Stimulated activated CD4-positive, alpha-beta T cell treated with anti-CD3 and anti-CD28 coated beads, Interleukin-4, amount 100 ng/mL, for 48 hours (primary cell): ENCODE measurements at places on chromosomes 2 and 18.

DNA sequence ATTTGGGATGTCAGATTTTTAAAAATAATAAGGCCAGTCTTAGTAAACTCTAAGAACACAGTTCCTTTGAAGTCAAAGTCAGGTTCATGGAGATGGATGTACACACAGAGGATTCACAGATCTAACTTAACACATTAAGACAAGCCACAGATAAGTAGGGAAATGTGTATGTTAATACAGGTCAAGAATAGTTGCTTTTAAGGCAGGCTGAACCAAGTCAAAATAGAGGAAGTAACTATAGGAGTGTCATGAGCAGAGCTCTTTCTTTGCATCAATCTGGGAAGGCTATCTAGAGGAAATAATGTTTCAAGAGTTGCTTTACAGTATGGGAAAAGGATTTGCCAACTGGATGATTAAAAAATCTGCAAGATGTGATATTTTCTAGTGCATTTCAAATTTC is 128.0 kb upstream of the FBXO11 start:
- no peak for DNase-seq

GRCh38 chr2:227308784-227309183 is 16.3 kb upstream of the MFF start:
- DNase-seq, result no peak

- DNase-seq, result no peak
These were observed 416.2 kb upstream of the LYPD1 start for GRCh38 chr2:133086176-133086575.

DNA sequence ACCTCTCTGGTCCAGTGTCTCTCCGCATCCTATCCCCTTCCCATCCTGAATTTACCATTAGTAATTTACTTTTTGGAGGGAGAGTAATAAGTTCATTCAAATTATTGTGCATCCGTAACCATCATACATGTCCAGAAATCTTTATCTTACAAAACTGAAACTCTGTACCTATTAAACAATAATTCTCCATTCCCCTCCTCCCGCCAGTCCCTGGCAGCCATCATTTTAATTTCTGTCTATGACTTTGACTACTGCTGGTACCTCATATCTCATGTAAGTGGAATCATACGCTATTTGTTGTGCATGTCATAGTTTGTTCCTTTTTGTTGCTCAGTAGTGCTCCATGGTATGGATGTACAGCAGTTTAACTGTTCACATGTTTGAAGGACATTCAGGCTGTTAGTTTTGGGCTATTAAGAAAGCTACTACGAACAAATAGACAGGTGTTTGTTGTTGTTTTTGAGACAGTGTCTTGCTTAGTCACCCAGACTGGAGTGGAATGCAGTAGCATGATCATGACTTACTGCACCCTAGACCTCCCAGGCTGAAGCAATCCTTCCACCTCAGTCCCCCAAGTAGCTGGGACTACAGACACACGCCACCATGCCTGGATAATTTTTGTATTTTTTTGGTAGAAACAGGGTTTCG is 2.0 kb downstream of the LIMS1 start:
- DNase-seq, result no peak

GRCh38 chr2:62413116-62413663 is 92.8 kb downstream of the TMEM17 start:
- no peak for DNase-seq

- DNase-seq, result no peak
These were observed 177.2 kb downstream of the GALNT13 start for GRCh38 chr2:154048905-154049304.

DNA sequence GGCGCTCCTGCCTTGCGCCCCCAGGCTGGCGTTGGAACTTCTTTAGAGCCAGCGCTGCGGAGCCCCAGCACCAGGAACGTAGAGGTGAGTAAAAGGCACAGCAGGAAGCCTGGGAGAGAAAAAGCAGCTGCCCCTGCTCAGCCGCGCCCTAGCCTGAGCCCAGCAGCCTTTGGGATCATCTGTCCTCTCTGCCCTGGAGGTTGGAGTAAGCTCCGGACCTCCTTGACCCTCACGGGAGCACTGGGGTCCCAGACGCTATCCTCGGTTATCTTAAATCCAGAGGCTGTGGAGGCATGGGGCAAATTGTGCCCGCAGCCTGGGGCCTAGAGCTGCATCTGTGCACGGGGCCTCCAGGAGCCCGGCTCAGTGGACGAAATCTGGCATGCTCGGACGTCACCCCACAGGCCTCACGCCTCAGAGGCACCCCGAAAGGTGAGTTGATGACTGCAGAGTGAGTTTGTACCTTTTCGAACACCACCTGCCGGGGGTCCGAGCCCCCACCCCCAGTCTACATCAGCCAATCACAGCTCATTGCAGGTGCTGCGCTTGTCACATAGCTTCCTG is 1.6 kb upstream of the SLC66A2 start:
- no peak for DNase-seq

DNA sequence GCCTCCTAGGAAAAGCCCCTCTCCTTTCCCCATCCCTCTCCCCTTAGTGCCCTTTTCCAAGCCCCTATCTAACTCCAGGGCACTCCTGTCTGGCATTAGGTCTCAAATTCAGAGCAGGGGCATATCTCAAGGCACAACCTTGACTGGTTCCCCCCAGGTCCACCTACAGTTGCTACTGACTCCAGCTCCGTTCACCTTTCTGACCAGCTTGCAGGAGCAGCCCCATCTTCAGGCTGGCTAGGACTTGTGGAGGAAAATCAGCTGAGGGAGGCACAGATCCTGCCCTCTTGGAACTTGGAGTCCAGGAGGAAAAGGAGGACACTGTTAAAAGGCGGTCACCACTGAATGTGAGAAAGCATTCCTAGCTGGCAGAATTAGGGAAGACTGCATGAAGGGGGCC is 152.4 kb downstream of the ZFP36L2 start:
- no peak for DNase-seq

- no peak for DNase-seq
These were observed 76.7 kb downstream of the FAM210A start for GRCh38 chr18:13649397-13650390.

DNA sequence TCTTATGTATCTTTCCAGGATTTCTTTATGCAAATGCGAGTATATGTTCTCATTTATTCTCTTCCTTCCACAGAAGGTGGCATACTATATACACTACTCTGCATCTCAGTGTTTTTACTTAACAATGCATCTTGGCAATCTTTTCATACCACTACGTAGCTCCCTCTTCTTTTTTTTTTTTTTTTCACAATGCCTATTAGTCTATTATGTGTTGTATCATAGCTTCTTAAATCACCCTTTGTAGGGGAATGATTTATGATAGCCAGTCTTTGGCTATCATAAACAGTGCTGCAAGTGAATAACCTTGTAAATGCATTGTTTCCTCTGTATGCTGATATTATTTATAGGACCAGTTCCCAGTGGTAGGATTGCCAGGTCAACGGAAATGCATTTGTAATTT is 204.2 kb downstream of the BABAM2 start:
- DNase-seq, result no peak

GRCh38 chr2:158501301-158501700 is 44.5 kb downstream of the PKP4 start:
- no peak for DNase-seq

DNA sequence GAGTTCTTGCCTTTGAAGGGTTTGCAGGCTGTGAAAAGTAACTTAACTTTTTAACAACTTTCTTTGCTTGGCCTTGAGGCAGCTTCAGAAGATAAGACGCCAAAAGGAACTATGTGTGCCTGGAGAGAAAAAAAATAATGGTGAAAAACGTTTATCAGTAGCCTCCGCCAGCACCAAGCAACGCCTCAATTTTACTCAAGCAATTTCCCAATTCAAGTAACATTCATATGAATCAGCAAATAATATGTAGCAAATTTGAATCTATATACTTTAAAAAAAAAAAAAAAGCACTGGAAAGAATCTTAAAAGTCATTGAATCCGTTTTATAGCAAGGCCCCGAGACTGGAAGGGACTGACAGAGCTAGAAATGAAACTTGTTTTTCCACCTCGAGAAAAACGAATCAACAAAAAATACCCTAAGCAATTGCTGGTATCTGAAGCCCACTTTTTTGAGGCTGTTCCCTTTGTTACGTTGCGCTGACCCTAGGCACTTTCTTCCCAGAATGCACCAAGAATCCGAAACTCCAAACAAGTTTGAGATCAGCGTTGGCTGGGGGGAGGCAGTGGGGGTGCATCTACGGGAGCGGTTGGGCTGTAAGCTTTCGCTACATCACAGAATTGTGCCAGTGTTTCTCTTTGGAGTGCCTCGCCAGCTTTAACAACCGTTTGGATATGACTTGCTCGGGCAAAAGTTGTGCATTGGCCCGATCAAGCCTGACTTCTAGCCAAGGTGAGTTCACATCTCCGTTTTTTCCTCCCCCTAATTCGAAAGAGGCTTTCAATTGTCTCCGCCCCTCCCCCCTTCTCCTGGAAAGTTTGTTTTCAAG is 2.7 kb upstream of the TGIF1 start:
- DNase-seq, result no peak

DNA sequence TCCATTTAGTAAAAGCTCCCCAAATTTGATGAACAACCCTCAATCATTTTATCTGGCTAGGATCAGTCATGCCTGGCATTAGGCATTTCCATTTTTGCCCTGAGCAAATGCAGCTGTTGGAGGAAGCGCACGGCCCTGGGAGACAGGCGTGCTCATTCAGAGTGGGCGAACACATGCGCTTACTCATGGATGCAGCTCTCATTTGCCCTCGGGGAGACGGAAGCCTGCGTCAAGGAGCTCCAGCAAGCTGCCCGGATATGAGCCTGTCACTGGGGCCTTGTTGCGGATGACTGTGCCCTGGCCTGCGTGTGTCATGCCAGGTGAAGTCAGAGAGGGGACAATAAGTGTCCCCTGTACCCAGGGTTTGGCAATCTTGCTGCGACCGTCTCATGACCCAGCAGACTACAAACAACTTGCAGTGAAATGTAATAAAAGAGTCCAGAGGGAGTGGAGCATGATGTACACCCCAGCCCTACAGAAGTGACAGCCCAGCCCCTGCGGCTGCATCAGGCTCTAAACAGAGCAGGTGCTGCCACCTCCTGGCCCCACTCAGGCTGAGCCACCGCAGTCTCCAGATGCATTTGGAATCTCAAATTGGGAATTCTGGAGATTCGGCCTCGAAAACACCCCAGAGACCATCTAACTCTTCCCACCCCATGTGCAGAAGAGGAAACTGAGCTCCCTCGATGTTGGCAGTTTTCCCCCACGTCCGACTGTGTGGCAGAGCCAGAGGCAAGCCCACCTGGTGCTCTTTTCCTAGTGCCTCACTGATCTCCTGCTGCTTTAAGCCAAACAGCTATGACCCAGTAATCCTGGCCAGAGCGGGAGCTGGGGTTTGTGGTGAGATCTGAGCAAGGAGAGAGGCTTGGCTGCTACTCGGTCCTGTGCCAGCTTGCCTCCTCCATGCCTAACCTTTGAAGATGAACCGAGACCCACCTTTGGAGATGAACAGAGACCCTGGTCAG is 105.0 kb upstream of the ALK start:
- DNase-seq, result no peak

DNA sequence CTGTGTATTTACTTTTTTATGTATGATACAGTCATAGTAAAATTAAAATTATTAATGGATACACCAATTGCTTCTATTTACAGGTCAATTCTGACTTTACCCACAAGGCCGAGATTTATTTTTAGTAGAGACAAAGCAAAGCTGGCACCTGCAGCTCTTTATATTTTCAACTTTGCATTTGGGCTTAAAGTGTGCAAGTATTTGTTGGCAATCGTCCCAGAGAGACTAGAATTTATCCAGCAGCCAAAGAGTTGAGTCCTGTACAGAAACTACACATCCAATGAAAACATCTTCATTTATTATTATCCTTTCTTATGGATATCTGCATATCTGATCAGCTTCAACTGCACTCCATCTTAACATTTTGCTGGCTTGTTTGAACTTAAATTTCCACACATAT is 485.6 kb downstream of the SOX11 start:
- no peak for DNase-seq

DNA sequence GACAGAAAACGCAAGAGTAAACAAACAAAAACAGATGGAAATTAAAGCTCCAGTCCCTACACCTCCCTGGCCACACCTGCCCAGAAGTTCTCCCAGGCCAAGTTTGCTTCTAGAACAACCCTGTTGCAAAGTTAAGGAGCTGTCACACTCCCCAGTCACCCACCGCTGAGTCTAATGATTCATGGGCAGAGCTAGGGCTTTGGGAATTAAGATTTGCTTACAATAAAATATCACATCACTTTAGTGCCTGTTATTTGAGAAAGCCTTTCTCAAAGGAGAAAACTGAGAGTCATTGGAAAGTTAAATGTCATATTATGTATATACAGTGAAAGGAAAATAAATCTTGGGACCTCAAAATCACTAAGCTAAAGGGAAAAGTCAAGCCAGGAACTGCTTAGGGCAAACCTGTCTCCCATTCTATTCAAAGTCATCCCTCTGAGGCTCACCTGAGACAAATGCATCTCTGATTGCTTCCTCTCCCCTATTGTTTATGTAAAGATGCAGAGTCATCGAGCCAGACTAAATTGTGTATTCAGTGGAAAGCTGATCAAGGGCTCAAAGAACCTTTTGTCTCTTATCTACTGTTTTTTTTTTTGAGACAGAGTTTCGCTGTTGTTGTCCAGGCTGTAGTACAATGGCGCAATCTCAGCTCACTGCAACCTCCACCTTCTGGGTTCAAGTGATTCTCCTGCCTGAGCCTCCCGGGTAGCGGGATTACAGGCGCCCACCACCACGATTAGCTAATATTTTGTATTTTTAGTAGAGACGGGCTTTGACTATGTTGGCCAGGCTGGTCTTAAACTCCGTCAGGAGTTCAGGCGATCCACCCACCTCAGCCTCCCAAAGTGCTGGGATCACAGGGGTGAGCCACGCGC is 2.8 kb downstream of the CRYGB start:
- DNase-seq, result no peak

DNA sequence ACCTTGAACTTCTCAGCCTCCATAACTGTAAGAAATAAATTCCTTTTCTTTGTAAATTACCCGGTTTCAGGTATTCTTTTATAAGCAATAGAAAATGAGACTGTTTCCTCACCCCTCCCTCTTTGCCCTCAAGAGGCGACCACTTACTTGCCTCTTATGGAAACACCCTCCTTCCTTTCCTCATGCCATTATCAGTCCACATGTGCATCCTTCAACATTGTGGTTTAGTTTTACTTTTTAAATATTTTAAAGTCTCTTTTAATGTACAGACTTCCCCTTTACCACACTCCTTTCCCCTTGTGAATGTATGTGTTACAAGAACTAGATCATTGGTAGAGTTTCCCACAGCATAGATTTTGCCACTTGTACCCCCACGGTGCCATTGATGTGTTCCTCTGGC is 202.4 kb upstream of the SIX2 start:
- DNase-seq, result no peak

- DNase-seq, result no peak
These were observed 141.3 kb upstream of the IL1R2 start for GRCh38 chr2:101850450-101850849.

- DNase-seq, result no peak
These were observed 30.1 kb upstream of the ATL2 start for GRCh38 chr2:38407111-38407682.

GRCh38 chr2:216201692-216202306 is 92.7 kb downstream of the XRCC5 start:
- DNase-seq, result no peak

- no peak for DNase-seq
These were observed 55.8 kb downstream of the ST6GAL2 start for GRCh38 chr2:106830191-106830590.
